ENCODE measurements at places on chromosomes 12 and 14. TPM values are rescaled to one million over a fixed set of nuclear protein-coding genes. Genes with fewer than 3 reads are reported as not detected.

Gene C3AR1
- total RNA-seq = 0.09 TPM

Gene RAD9B
- total RNA-seq = 1.2 TPM

Gene PKP2
- total RNA-seq = 1.2 TPM

Gene UBE3B
- 54.1 TPM for total RNA-seq

Gene GLT1D1
- not detected for total RNA-seq

Gene EPYC
- not detected for total RNA-seq

Gene HOXC10
- total RNA-seq = 0.28 TPM

Gene ST8SIA1
- total RNA-seq = 0.17 TPM

Gene FOXM1
- 32.9 TPM for total RNA-seq

Gene DEPDC4
- total RNA-seq = 0.17 TPM

DNA sequence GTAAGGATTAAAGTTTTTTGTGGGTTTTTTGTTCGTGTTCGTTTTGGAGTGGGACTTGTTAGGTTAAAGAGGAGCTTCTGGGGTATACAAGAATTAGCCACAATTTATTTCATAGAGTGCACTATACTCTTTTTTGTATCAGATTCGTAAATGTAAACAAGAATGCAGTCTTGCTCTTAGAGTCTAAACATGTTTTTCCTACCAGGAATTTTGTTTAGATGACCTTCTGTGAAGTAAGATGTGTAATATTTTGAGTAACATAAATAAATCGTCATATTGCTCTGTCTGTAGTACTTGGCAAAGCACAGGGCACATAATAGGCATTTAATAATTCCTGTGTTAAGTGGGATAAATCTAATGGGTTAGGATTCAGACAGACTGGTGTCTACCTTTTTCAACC lies 9.6 kb downstream of the CNOT2 start:
- no peak for DNase-seq

DNA sequence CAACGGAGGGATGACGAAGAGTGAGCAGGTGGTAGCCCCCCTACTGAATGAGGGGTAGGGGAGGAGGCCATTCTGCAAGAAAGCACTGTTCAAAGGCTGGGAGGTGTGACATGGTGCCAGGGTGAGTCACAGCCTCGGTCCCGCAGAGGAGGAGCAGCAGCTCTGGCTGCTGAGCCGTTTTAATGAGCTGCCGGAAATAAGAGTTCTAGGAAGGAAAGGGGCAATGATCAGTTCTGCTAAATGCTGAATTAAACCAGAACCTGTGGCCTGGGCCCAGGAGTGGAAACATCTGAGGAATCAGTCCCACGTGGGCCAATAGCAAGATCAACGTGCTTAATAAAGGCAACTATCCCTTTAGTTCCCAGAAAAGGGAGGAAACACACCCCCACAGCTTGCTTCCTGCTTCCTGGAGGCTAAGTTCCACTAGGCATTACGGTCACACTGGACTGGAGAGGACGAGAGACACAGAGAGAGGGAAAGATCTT lies 3.6 kb downstream of the ABCD4 start:
- DNase-seq = peak; percentile 88

- no peak for DNase-seq
These were observed 20.5 kb downstream of the NPC2 start for GRCh38 chr14:74472601-74473000.

- DNase-seq = no peak
These were observed 27.4 kb downstream of the PPM1H start for GRCh38 chr12:62907561-62907960.

DNA sequence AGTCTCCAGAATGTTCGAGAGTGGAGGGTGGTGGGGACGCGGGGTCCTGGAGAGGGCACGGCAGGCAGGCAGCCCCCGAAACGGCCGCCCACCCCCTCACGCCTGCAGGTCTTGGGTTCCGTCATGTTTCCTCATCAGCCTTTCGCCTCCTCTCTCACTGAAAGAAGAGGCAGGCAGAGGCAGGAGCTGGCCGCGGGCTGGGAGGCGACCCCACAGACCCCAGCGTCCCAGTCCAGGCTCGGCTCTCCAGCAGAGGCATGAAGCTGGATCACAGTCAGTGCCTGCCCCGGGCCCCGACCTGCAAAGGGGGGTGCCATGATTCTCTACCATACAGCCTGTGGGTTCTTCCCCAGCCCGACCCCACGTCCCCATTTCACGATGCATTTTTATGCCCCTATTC lies 13.4 kb downstream of the GALNT9 start:
- no peak for DNase-seq

GRCh38 chr12:123760267-123760938 lies 1.7 kb upstream of the DNAH10 start:
- no peak for DNase-seq

- peak; percentile 48 for DNase-seq
These were observed 1.1 kb downstream of the AJUBA start for GRCh38 chr14:22981090-22981875.

DNA sequence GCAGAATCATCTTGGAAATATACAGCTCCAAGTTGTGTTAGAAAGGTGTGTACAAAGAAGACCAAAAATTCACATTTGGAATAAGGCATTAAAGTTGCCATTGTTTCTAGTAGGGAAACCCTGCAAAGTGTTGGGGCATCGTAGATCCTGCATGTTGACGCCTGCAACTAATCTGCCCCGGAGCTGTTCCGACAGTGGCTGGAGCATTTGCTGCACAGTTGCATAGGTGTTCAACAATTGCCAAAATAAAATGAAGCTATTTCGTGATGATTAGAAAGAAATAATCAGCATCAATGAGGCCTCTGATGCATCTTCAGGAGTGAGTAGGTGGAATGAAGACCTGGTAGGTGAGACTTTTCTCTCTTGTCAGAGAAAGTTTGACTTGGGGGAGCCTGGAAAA lies 47.3 kb downstream of the DAD1 start:
- no peak for DNase-seq

GRCh38 chr14:53953002-53953827 lies 3.4 kb downstream of the BMP4 start:
- peak; percentile 93 for DNase-seq

- DNase-seq = no peak
These were observed 115.4 kb downstream of the ETV6 start for GRCh38 chr12:11764837-11765236.

GRCh38 chr14:93132472-93133065 lies 16.8 kb upstream of the ITPK1 start:
- peak; percentile 76 for DNase-seq

DNA sequence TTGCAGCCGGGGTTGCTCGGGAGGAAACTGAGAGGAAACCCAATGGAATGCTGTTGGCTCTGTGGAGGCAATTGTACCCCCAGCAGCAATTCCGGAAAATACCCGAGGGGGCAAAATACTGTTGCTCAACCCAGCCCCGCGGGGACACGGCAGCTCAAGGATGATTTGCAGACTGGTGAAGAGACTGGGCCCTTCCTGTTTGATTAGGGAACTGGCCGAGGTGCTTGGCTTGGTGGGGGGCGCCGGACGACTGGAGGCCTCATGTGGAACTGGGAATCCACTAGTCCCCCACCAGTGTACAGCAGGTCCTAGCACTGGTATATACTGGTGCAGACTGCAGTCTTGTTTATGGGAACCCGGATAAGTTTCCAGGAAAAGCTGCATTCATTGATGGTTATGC lies 10.3 kb upstream of the RNASE12 start:
- no peak for DNase-seq

GRCh38 chr12:106000382-106001104 lies 138.2 kb downstream of the NUAK1 start:
- no peak for DNase-seq

DNA sequence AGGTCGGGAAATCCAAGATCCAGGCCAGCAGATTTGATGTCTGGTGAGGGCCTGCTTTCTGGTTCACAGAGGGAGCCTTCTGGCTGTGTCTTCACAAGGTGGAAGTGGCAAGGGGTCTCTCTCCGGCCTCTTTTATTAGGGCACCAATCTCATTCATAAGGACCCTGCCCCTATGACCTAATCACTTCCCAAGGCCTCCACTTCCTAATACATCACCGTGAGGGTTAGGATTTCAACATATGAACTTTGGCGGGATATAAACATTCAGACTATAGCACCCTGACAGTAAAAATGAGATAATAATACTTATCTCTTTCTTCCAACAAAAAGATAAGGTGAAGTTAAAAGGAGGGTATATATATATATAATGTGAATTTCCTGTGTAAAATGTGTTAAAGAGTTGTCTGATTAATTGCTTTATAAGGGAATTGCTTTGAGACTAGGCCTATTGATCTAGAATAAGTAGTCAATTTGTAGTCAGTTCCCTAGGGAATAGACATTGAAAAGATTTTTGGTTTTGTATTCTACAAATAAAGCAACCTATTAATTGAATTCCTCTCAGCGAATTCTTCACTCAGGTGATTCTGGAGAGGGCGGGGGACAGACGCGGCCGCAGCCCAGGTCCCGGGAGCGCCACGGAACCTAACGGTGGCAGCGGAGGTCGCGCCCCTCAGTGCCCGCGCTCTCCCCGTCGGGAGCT lies 516 bp upstream of the LGALS3 start:
- DNase-seq = no peak

GRCh38 chr12:93536766-93537488 lies 35.5 kb upstream of the SOCS2 start:
- DNase-seq = no peak

DNA sequence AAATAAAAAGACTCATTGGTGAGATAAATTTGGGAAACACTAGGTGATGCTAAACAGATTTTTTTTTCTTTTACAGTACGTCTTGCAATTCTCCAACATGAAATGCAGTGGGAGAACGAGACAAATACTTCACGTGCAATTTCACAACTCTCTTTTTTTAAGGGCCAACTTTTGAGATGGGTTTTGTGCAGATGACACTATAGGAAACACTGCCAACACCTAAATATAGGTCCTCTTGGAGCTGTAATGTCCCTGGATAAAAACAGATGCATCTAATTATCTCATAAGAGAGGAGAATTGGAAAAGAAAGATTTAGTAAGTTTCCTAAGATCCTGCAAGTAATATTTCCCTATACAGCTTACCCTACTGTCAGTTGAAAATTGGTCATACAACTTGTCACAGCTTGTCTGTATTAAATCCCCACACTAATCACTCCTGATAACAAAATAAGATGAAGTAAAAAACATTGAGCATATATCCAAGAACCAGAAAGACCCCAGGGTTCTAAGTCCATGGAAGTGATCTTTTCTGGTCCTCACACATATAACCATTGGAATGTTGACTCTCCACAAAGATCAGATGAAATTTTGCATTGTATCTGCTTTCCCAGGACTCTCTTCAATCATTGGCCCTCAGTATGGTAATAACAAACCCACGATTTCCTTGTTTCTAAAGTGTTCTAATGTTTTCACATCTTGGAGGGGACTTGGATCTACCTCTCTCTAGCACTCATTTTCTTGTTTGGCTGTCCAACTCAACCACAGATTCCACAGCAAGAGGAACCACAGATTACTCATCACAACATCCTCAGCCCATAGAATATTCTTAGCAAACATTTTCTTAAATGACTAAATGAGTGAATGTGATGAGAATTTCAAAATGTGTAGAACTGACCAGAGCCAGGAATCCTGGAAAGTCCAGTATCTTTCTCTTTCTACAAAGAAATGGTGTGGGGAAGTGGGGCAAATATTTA lies 769.4 kb upstream of the USP15 start:
- no peak for DNase-seq

DNA sequence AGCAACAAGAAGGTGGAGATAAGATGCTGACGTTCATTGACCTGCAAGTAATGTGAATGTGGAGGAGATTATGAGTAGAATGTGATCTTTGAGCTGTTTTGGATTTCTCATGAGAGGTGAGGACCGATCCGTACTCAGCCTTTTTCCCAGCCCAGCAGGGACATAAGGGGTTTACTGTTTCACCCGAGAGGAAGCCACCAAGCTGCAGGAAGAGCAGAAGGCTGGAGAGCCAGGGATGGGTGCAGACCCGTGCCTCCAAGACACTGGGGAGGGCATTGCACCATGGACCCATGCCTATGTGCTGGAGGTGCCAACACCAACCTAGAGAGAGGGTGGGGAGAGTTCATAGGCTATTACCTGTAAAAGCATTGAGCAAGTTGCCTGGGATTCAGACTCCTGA lies 206.0 kb upstream of the DIO3 start:
- DNase-seq = no peak

DNA sequence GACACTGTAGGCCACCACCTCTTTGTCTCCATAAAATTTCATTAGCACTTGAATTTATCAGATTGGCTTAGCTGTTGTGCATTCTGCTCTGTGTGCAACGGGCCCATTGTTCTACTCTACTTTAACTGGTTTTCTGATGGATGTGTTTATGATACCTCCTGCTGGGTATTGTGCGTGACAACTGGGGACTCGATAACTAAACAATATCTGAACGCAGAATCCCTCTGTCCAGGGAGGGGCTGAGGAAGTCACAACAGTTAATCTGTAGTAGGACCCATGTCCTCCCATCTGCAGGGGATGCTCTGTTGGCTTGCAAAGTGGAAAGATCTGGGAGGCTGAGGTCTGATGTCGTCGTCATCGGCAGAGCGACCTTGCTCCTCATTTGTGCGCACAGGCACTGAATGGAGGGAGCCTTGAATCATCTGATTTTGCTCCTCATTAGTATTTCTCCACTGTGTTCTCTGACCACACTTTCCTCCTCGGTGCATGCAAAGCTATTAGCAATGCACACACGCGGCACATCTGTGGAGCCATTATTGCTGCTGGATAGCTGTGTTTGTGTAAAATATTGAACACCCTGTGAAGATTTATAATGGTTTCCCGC lies 422.5 kb downstream of the NRXN3 start:
- no peak for DNase-seq

- DNase-seq = no peak
These were observed 255.2 kb upstream of the NAV3 start for GRCh38 chr12:77575376-77575919.

GRCh38 chr12:7496451-7496850 lies 7.1 kb downstream of the CD163 start:
- no peak for DNase-seq

DNA sequence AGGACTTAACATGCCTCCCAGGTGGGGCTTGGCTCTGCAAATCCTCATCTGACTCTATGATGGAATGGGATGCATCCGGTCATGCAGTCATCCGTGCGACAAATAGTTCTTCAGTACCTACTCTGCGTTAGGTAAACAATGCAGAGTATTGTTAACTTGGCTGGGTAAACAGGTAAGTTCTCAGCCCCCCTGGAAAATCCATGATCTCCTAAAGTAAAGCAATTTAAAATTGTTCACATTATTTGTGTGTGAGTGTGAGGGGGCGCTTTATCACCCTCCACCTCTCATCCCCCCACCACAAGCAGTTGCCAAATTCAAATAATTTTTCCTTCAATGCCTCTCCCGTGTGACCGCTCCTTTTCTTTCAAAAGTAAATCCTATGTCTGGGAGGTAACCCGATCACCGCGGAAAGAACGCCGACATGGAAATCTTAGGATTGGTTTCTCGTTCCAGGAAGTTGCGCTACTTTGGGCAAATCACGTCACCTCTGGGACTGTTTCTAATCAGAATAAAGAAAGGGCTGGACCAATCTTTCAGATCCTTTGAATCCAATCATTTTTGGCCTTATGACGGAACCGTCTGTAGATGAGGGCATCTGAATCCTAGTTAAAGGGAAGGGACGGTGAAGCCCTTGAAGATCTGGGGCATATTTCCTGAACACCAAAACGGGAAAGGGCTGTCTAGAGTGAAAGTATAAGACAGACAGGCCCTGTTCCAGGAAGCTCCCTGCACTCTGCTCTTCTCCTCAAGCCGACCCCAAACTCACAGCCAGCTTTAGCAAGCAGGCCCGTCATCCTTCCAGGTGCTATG lies 44.0 kb upstream of the SINHCAF start:
- DNase-seq = peak; percentile 76

- peak; percentile 83 for DNase-seq
These were observed 10.9 kb upstream of the PIK3C2G start for GRCh38 chr12:18250313-18250916.

- DNase-seq = no peak
These were observed 212.9 kb downstream of the DPF3 start for GRCh38 chr14:72680853-72681640.
